ENCODE measurements at places on chromosomes 12 and 14.

- no peak for DNase-seq
Observed at GRCh38 chr14:93734086-93734822, 54.0 kb downstream of the PRIMA1 start.

DNA sequence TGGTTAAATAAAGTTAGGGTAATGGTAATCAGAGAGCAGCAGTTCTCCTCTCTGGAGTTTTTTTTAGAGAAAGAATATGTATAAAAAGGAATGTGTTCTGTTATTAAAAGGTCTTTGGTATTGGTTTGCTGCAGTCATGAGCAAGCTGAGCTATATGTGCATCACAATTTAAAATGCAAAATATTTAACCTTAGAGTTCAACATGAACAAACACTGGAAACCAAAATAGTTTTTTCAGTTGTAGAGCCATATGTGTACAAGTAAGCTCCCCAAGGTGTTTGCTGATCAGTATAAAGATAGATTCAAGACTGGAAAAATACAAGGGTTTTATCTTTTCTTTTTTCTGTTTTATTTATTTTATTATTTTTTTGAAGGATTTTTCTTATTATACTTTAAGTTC is 245.0 kb downstream of the NUBPL start:
- no peak for DNase-seq

- no peak for DNase-seq
Observed at GRCh38 chr14:81350344-81351130, 49.6 kb downstream of the STON2 start.

GRCh38 chr12:114868995-114869834 is 185.2 kb upstream of the TBX3 start:
- DNase-seq = no peak

DNA sequence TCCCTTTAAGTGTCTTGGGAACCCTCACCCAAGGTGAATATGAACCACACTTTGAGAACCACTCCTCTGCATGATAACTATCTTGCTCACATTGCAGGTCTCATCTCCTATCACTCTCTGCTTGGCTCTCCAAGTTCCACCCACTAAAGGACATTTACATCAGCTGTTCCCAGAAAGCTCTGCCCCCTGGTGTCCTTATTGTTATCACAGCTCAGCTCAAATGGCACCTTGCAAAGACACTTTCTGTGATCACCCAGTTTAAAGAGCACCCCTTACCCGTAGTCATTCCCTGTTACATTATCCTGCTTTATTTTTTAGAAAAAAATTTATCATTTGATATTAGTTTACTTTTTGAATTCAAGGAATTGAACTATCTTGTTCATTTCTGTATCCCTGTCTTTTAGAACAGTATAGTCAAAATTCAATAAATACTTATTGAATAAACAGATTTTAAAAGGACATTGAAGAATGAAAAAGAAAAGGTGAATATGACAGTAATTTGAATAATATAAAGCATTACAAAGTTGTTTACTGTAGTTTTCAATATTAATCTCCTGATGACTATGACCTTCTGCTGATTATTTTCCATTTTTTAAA is 20.5 kb upstream of the GUCY2C start:
- DNase-seq = peak; percentile 13

DNA sequence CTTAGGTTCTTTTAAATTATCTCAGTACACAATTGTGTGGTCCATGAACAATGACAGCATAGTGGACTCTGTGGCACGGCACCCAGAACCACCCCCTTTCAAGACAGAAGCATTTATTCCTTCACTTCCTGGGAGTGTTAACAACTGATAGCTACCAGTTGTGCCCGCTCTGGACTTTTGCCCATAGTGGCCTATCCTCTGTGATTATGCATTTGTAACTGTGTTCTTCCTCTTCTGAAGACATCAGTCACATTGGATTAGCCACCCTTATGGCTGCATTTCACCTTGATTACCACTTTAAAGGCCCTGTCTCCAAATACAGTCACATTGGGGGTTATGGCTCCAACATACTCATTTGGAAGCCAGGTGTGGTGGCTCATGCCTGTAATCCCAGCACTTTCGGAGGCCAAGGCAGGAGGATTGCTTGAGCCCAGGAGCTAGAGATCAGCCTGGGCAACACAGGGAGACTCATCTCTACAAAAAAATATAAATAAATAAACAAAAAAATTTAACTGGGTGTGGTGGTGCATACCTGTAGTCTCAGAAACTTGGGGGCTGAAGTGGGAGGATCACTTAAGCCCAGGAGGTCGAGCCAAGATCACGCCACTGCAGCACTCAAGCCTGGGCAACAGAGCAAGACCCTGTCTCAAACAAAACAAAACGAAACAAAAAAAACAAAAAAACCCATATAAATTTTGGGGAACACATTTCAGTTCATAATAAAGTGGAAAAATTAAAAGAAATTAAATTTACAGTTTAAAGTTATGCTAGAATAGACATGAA is 27.6 kb upstream of the PHC1 start:
- no peak for DNase-seq

- no peak for DNase-seq
Observed at GRCh38 chr12:89167986-89168385, 184.3 kb downstream of the DUSP6 start.

DNA sequence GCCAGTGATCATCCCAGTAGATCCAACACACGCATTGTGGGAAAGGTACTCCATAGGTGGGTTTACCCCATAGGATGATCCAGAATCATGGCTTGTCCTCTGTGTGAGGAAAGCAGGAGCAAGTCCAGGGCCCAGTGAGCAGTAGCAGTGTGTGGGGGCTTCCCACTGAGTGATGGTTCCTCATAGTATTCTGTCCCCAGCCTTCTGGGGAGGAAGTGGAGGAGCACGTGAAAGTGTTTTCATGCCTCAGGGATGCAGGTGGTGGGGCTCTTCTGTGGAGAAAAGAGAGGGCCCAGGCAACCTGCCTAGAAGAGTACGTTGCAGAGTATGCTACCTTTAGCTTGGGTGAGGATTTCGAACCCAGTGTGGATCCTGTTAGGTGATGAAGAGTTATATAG is 56.5 kb downstream of the SUSD6 start:
- DNase-seq = no peak

GRCh38 chr14:103641161-103641560 is 12.2 kb downstream of the KLC1 start:
- peak; percentile 82 for DNase-seq

- no peak for DNase-seq
Observed at GRCh38 chr12:9084417-9084816, 31.3 kb downstream of the A2M start.

DNA sequence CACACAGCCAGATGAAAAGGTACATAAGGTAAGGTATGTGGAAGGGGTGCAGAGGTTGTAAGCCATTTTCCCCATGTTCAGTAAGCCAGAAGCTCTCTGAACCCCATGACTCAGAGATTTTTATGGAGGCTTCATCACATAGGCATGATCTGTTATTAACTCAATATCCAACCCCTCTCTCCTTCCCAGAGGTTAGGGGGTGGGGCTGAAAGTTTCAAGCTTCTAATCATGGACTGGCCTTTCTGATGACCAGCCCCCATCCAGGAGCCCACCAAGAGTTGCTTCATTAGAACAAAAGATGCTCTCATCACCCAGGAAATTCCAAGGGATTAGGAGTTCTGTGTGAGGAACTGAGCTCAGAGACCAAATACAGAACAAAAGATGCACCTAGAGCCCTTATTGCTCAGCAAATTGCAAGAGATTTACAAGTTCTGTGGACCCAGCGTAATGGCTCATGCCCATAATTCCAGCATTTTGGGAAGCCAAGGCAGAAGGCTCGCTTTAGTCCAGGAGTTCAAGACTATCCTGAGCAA is 103.2 kb upstream of the DAAM1 start:
- DNase-seq = no peak

- no peak for DNase-seq
Observed at GRCh38 chr12:68612697-68613096, 2.0 kb downstream of the RAP1B start.

DNA sequence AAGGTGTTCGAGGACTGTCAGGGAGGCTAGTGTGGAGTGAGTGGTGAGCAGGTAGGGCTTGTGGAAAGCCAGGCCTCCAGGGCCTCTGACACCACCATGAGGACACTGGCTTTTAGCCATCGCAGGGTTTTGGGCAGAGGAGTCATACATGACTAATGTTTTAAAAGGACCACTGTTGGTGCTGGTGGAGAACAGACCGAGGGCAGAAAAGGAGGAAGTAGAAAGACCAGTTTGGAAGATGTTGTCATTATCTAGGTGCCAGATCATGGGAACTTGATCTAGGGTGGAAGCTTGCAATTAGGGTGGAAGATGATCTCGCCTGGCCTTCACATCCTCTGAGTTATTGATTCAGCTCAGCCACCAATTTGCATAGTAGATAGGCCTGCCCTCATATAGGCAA is 144.2 kb downstream of the C12orf75 start:
- DNase-seq = peak; percentile 37

- DNase-seq = no peak
Observed at GRCh38 chr12:98319716-98320425, 195.5 kb upstream of the TMPO start.

GRCh38 chr12:18411453-18411852 is 150.1 kb downstream of the PIK3C2G start:
- DNase-seq = no peak

DNA sequence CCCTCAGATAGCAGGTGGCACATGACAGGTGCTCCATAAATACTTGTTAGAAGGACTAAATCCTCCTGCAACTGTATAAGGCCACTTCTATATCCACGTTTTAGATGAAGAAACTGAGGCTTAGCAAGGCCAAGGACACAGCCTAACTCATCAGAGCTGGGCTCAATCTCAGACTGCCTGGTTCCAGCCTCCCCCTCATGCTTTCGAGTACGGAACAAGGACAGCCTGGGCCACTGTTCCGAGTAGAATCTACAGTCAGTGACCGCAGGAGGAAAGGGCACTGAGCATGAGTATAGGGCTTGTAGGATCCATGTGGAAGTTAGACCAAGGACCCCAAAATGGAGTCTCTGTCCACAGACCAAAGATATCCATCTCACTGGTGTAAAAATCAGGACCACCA is 84.6 kb downstream of the NT5DC3 start:
- no peak for DNase-seq

GRCh38 chr14:39974036-39974435 is 541.8 kb upstream of the FBXO33 start:
- DNase-seq = peak; percentile 52

GRCh38 chr14:104567141-104567956 is 12.2 kb upstream of the C14orf180 start:
- no peak for DNase-seq

GRCh38 chr12:92365333-92365732 is 219.7 kb upstream of the BTG1 start:
- DNase-seq = no peak

Measured in RCC 7860 (cell line).